ENCODE measurements at places on chromosomes 12 and 14.
A peak's percentile ranks its signal among the peaks of the same experiment; 100 is the strongest.

DNA sequence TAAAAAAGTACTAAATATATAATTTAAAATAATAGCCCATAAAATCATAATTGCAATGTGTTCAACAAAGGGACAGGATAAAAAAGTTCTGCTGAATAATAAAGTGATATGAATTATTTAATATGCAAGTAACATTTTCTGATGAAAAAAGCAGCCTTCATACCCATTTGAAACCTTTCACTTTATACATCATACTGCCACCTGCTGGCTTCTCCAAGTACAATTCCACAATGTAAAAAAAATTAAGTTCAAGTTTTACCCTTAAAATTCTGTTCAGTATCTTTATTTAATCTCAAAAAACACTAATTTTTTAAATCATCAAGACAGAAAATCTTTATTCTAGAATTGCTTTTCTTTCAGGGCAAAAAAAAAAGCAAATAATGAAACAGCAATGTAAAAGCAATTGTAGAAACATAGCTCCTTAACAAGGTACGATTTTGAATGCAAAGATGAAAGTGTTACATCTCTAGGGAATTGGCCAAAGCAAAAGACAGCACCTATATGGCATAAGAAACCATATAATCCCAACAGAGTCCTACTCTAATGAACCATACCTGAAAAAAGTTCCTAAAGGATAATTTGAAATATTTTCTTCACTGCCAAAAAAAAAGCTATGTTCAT lies 15.0 kb downstream of the MDM1 start:
- no peak for DNase-seq

GRCh38 chr14:97233319-97233985 lies 436.3 kb downstream of the VRK1 start:
- DNase-seq, result no peak

DNA sequence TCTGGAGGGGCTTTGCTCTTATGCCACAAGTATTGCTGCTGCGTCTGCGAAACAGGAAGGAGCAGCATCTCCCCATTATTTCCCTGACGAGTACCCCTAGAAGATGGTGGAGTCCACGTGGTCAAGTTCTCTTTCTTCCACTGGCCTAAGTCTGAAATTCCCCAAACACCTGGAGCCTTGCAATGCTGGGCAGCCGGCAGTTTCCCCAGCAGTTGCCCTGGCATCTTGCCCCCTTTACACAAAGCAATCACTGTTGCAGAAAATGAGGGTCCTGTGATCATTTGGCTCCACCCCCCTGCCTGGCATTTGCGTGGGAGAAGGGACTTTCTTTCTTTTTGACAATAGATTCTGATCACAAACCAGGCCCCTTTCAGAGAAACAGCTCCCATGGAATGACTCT lies 56.9 kb downstream of the FOS start:
- DNase-seq, result no peak

- no peak for DNase-seq
Measured at GRCh38 chr14:61388173-61388975, 67.0 kb downstream of the PRKCH start.

DNA sequence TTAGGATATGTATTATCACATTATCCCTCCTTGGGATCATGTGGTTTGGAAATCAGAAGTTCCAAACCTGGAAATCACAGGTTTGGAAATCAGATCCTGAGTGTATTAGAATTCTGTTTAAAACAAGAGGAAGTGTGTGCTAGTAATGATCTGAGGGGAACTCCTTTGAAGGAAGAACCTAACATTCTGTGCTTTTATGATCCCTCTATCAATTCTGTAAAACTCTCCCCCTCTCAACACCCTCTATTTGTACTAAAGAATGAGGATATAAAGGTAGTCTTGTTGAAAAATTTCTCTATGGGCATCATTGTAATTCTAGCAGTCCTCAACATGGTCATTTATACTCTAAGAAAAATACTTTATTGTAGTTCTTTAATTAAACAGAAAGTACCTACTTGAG lies 97.4 kb downstream of the SRGAP1 start:
- no peak for DNase-seq

DNA sequence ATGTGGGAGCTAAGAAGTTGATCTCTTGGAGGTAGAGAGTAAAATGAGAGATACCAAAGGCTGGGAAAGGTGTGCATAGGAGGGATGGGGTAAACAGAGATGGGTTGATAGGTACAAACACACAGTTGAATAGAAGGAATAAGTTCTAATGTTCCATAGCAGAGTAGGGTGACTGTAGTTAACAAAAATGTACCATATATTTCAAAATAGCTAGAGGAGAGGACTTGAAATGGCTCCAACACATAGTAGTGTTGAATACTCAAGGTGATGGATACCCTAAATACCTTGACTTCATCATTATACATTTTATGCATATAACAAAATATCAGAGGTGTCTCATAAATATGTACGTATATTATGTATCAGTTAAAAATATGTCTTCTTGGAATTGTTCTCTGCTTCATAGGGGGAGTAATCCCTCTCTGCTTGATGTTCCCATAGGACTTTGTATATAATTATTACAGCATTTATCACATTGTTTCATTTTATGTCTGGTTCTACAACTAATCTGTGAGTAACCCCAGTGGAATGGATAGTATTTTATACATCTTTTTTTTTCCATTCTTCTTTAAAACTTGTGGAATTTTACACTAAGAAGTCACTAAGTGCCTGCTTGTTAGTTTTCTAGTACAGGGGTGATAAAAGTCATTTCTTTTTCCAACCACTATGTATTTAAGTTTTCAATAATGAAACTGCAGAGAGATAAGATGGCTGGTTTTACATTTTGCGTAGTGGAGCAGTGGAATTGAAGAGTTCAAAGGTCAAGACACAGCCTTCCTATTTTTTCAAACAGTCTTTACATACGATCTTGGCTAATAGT lies 1940.0 kb upstream of the SEL1L start:
- DNase-seq, result no peak

- DNase-seq, result no peak
Measured at GRCh38 chr12:121766290-121767039, 27.0 kb downstream of the RHOF start.

GRCh38 chr12:59113831-59114615 lies 193.7 kb upstream of the LRIG3 start:
- peak; percentile 79 for DNase-seq

- DNase-seq, result no peak
Measured at GRCh38 chr14:49953196-49953595, 60.3 kb downstream of the ARF6 start.

DNA sequence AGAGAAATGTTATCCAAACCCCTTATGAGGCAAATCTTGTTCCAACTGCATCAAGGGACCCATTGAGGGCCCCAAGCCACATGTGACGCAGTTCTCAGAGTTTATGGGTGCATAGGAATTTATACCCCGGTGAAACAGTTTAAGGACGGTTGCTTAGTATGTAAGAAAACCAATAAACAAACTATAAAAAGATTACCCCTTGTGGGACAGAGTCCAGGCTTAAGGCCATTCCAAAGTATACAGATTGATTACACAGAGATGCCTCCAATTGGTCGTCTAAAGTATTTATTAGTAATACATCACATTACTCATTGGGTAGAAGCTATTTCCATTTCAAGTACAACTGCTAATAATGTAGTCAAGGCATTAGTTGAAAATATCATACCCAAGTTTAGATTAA lies 885.0 kb upstream of the MDGA2 start:
- no peak for DNase-seq

DNA sequence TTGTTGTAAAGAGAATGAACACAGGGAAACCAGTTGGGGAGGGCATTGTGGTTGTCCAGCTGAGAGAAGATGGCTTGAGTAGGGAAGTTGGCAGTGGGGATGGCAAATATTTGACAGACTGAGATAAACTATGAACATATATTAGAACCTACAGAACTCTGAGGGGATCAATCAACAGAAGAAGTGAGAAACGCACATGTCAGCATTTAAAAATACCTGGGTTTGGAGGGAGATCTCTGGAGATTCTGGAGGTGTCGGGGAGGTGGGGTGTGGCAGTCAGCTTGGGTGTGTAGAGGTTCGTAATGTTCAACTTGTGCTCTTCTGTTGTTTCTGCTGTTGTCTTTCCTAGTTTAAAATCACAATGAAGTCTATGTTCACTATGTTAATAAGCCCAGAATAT lies 517.8 kb downstream of the AACS start:
- DNase-seq, result no peak

- DNase-seq, result peak; percentile 88
Measured at GRCh38 chr14:77862154-77862786, 62.4 kb downstream of the ADCK1 start.

DNA sequence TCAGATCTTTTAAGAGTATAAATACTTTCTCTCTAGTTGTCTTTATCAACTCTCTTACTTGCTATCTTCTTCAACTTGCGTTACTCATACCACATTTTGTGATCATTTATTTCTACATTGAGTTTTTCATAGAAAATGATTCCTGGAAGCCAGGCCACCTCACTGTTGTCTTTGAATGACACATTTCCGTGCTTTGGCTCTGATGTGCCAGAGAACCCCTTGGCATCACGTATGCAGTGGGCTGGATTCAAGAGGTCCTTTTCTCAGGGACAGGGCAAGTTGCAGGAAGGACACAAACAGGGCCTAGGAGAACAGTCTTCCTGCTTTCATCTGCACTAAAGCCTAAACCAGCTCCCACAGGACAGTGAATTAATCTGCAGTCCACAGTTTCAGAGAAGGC lies 70.3 kb upstream of the PYGL start:
- DNase-seq, result no peak

DNA sequence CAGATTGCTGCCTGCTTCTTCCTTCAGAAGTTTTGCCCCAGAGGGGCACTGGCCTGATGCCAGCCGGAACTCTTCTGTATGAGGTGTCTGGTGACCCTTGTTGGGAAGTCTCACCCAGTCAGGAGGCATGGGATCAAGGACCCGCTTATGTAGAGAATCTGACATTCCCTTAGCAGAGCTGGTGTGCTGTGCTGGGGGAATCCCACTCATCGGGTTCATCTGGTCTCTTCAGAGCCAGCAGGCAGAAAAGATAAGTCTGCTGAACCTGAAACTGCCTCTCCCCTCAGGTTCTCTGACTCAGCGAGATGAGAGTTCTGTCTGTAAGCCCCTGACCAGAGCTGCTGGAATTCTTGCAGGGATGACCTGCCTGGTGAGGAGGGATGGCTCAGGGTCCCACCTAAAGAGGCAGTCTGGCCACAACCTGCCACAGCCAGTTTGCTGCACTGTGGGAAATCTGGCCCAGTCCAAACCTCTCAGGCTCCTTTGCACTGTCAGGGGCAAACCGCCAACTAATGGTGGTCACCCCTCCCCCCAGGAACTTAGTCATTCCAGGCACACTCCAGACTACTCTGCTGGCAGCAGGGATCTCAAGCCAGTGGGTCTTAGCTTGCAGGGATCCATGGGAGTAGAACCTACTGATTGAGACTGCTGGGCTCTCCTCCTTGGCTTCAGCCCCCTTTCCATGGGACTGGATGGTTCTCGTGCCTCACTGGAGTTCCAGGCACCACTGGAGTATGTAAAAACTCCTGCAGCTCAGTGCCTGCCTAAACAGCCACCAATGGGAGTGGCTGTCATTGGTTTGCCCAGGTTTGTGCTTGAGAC lies 4.1 kb downstream of the CLEC2D start:
- DNase-seq, result peak; percentile 75

DNA sequence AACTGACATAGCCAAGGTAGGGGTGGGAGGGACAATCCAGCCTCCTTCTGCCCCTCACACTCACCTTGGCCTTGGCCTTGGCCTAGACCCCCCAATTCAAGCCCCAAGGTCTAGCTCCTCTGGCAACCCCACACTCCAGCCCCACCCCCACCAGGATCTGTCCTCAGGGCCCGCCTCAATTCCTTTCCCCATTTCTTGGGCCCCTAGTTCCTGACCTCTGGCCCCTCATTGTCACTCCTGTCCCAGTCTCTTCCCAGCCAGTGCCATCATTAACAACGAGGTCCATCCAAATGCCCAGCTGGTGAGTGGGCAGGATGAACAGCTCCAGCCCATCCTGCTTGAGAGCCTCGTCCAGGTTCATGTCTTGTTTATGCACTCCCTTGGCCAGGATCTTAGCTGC lies 6.8 kb upstream of the GDF11 start:
- no peak for DNase-seq

DNA sequence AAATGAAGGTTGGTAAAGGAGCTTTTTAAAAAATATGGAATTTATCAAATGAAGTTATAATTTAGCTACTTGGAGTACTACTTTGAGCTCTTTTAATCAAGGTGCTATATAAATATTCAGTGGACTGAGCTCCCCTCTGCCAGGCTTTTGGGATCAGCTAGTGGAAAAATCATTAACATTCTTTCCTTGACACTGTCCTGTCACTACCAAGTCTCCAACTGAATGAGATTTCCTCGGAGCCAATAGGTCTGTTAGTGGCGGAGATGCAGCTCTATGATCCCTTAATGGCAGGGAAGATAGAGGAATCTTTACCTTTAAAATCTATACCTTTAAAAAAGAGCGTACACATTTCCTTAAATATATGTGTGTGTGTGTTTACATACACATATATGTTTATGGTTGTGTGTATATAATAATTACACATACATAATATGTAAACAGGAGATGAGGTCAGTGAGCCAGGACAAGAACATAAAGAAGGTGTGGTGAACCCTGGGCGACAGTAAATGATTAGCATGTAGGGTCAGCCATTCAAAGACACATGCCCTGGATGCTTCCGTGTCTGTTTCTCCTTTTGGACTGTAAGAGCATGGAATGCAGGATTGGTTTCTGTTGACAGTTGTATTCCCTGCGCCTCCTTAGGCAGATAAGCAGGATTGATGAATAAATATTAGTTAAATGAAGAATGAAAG lies 47.7 kb upstream of the ATP2A2 start:
- DNase-seq, result no peak

GRCh38 chr14:51873221-51873893 lies 12.9 kb downstream of the GNG2 start:
- DNase-seq, result no peak

GRCh38 chr12:58372298-58372697 lies 430.9 kb downstream of the ATP23 start:
- DNase-seq, result no peak

DNA sequence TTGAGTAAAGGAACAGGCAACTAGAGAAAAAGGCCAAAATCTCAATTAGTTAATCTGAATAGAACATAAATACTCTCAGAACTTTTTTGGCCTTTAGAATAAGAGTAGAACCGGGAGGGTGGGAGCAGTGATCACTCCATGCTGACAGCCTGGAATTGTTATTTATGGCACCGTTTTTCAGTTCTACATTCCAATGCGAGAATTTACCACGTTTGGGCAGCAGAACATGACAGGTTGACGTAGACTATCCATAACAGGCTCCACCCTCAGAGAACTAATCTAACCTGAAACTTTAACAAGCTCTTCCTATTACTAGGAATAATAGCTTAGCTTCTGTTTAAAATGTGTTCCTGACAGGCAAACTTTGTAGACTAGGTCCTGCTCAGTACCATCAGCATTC lies 379.1 kb downstream of the SEC23A start:
- no peak for DNase-seq
